ENCODE measurements at places on chromosomes 3 and 15.

- DNase-seq = no peak
These were observed 127.3 kb downstream of the EEFSEC start for GRCh38 chr3:128280481-128281052.

DNA sequence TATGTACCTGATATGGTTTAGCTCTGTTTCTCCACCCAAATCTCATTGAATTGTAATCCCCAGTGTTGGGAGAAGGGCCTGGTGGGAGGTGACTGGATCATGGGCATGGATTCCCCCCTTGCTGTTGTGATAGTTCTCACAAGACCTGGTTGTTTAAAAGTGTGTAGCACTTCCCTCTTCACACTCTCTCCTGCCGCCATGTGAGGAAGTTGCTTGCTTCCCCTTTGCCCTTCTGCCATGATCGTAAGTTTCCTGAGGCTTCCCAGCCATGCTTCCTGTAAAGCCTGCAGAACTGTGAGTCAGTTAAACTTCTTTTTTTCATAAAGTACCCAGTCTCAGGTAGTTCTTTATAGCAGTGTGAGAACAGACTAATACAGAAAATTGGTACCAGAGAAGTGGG is 93.1 kb downstream of the C3orf70 start:
- no peak for DNase-seq

DNA sequence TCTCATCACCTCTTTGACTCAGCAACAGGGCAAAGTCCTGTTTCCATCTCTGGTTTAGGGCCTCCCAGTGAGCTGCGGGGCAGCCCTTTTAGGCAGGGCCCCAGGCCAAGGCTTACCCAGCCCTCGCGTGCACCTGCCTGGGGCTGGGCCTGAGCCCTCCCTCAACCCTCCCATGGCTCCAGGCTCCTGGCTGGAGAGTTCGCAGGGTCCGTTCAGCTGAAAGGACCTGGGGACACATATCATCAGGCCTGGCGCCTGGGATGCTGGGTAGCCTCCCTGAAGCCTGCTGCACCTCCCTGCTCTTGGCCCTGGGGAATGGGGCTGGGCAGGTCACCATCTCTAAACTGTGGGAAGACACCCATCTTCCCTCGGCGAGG is 29.7 kb downstream of the HDAC11 start:
- no peak for DNase-seq

GRCh38 chr3:44077267-44077666 is 164.4 kb upstream of the TOPAZ1 start:
- DNase-seq = no peak

- no peak for DNase-seq
These were observed 498.4 kb upstream of the UBE2E2 start for GRCh38 chr3:22704571-22705354.

DNA sequence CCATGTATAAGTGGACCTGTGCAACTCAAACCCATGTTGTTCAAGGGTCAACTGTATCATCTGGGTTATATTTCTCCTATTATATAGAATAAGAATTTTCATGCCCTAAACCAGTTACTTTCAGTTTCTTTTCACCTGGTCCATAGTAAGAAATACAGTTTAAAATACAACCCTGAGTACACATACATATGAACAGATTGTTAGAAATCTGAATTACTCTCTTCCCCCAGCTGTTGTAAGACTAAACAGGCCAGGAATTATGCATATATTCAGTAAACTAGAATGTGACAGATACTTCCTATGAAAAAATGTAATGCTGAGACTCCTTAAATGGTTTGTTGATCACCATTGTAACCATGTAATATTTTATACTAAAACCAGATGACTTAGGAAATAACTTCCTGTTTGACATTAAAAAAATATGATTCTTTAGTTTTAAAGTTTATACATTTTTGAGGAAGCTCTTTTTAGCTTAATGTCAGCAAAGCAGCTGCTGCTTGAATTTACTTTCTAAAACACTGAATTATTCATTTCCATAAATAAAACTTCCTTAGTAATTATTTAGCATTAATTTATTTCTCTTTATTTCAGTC is 52.5 kb upstream of the ZCWPW2 start:
- DNase-seq = no peak

GRCh38 chr15:29677871-29678461 is 144.3 kb downstream of the TJP1 start:
- DNase-seq = no peak

DNA sequence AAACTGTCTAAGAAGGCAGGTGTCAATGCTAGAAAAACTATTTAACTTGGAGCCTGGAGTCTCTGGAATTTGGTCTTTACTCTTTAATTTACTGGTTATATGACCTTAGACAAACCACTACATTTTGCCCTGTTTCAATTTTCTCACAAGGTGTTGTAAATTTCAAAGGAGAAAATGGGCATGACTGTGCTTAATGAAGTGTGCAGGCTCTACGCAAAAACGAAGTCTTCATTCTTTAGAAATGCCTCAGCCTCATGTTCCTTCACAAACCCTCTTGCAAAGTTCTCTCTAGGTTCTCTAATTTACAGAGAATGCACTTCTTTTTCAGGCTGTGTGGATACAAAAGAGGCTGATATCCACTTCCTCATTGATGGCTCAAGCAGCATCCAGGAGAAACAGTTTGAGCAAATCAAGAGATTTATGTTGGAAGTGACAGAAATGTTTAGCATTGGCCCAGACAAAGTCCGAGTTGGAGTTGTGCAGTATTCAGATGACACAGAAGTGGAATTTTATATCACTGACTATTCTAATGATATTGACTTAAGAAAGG is 39.1 kb downstream of the COL6A5 start:
- no peak for DNase-seq

- DNase-seq = no peak
These were observed 319.2 kb downstream of the SLC9A9 start for GRCh38 chr3:143529018-143529478.

DNA sequence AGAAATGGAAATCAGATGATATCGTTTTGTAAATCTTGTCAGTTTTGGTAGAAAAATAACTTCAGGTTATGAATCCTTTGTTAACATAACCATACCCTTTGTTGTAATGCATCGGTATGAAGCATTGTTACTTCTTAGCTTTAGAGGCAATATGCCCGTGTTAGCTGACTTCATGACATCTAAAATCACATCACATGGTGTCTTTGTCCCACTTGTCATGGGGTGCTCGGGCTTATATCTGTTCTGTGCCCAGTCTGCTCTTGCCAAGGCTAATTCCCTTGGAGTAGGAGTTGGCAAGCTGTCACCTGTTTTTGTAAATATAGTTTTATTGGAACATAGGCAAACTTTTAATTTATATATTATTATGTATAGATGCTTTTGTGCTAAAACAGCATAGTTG is 39.6 kb downstream of the SLC25A26 start:
- DNase-seq = no peak

GRCh38 chr3:124650798-124651197 is 79.5 kb upstream of the UMPS start:
- no peak for DNase-seq

DNA sequence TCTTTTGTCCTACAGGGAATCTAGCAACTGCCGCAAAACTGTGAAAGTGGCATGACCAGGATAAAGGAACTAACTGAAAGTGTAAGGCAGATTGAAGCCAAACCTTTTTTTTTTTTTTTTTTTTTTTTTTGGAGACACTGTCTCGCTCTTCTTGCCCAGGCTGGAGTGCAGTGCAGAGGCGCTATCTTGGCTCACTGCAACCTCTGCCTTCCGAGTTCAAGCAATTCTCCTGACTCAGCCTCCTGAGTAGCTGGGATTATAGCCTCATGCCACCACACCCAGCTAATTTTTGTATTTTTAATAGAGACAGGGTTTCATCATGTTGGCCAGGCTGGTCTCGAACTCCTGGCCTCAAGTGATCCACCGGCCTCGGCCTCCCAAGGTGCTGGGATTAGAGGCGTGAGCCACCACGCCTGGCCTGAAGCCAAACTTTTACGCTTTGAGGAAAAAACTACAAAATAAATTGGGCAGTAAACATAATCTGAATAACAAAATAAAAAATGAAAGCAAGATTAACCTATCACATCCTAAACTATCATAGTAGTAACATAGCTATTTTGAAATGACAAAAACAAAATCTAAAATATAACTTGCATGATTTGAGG is 9.7 kb downstream of the SLTM start:
- DNase-seq = no peak

DNA sequence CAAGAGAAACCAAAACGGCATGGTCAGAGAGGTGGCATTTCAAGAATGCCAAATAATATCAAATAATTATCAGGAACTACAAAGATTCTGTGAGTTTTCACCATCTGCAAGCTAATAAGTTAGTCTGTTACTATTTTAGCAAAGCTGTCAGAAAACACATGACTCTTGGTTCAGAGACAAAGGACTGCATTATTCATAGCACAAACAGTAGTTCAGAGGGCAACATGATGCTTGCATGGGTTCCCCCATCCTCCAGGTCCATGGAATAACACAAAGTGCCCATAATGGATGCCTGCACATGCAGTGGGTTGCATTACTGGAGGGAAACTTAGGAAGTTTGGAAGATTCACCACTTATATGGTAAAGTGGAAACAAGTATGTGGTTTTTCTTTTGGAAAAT is 228.8 kb upstream of the ALCAM start:
- DNase-seq = no peak

- peak; percentile 71 for DNase-seq
These were observed at the start of gene FRMD4B for GRCh38 chr3:69385723-69386555. FRMD4B (minus strand) TSS chr3:69386088; CDS start chr3:69385989, 99 bp downstream.

DNA sequence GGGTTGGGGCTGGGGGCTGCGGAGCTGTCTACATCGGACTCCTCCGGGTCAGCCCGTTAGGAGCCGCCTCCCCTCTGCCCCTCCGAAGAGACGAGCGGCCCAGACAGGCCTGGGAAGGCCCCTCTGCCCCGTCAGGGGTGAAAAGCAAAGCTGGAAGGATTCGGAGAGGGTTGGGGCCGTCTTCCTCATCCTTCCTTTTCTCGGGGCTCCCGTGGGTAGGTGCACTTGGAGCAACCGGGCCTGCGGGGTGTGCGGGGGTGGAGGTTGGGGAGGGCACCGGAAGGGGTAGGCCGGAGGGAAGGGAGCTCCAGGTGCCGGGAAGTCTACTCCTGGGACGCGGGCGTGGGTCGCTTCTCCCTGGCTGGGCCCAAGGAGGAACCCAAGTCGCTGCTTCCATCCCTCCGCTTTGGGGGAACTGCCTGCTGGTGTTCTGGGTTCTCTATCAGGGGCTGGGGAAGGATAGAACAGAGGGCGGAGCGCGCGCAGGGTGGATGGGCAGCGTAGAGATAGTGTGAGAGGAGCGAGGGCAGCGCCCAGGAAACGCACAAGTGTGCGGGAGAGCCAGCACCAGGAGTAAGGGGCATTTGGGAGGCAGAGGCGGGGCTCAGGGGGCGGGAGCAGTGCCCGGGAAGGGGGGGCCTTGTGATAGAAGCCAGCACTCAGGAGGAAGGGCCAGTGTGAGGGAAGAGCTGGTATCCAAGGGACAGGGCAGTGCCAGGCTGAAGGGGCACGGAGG is 590 bp downstream of the POLR2H start:
- DNase-seq = no peak

- DNase-seq = no peak
These were observed 4.8 kb upstream of the RFX7 start for GRCh38 chr15:56248311-56248992.

- DNase-seq = no peak
These were observed 103.3 kb upstream of the SLC2A2 start for GRCh38 chr3:171129827-171130226.

GRCh38 chr3:172270557-172271166 is 177.6 kb downstream of the GHSR start:
- no peak for DNase-seq

- DNase-seq = no peak
These were observed 41.4 kb downstream of the ROBO2 start for GRCh38 chr3:77081240-77081661.

DNA sequence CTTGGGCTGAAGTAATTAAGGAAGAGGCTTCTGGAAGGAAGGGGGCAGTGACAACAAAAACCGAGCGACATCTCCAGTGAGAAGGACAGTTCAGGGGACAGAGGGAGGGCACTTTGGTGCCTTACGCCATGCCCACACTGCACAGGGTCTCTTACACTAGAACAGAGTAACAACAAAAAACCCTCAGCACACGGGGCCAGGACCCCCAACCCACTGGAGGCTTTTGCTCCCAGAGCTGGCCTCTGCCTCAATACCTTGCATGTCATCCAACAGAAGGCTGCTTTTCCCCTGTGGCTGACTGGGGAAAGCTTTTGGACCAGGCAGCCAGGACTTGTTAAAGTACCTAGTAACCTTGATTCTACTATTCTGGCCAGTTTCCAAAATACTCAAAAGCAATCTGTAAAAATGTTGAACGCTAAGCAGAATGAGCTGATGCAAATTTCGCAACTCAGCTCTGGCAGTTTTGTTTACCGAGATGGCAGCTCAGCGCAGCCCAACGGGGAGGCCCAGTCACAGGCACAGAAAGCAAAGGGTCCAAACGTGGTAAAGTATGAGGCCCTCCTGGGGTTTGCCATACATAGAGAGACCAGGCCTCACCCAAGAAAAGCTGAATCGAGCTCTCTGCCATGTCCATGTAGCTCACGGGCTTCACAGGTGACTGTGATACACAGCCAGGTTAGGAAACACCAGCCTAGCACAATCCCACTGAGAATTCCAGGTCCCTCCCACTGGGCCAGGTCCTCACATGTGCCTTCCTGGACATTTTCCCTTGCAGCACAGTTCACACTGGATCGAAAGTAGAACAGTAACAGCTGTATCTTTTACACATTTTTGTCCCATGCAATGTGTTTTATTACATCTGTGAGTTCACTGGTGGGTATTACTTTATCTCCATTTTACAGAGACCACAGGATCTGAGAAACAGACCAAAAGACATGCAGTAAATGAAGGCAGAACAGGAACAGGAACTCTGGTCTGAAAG is 6.0 kb downstream of the CHCHD4 start:
- no peak for DNase-seq

GRCh38 chr3:114179575-114179974 is 723 bp upstream of the DRD3 start:
- peak; percentile 40 for DNase-seq

GRCh38 chr15:51688863-51689262 is 7.6 kb downstream of the SCG3 start:
- DNase-seq = no peak

DNA sequence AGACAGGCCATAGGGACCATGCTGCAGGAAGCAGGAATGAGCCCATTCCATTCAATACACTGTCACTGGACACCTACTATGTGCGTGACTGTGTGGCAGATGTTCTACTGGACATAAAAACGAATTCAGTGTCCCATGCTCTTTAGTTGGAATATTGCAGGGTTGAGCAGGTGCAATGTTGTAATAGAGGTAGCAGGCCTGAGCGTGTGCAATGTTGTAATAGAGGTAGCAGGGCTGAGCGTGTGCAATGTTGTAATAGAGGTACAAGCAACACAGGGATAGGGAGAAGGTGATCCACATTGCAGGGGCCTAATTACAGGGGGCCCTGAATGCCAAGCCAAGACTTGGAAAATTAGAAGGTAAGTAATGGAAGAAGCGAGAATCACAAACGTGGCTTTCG is 261.4 kb upstream of the HES1 start:
- DNase-seq = no peak

GRCh38 chr15:40332113-40332781 is 8.5 kb downstream of the CCDC9B start:
- DNase-seq = no peak
